SJCRH30 (cell line): ENCODE measurements at places on chromosomes 7 and 10. TPM values are rescaled to one million over a fixed set of nuclear protein-coding genes. Genes with fewer than 3 reads are reported as not detected.

Gene CFAP70
- 0.12 TPM in 1 of 2 replicates, not detected in the other for total RNA-seq

DNA sequence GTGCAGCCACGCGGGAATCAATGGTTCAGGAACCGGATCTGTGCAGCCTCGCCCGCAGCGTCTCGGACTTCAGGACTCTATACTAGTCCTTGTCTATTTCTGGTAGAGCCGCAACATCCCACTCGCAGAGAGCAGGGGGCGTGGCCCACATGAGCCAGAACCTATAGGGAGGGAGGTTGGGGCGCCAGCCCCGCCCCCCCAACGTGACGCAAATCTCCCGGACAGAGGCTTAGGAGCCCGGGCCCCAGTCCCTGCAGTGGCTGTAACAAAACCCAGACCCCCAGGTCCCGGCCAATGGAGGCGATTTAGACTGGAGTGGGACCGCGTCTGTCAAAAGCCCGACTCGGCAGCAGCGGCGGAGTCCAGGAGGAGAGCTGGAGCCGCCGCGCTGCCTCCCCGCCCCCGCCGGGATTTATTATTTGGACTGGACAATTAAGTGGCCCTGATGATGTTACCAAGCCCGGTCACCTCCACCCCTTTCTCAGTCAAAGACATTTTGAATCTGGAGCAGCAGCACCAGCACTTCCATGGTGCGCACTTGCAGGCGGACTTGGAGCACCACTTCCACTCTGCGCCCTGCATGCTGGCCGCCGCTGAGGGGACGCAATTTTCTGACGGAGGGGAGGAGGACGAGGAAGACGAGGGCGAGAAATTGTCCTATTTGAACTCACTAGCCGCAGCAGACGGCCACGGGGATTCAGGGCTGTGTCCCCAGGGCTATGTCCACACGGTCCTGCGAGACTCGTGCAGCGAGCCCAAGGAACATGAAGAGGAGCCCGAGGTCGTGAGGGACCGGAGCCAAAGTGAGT lies at the start of gene NKX2-3:
Gene NKX2-3 (plus strand): TSS at position 256 of the 809 bp plus-strand sequence. CDS start 190 bp downstream, at position 446.
- H3K27ac ChIP-seq: no peak within 1 kb of the TSS
- H3K4me1 ChIP-seq: no peaks in the 10 kb centered on the region
- H3K27me3 ChIP-seq: no peaks in the 10 kb centered on the region
- no peaks in the 10 kb centered on the region for H3K36me3 ChIP-seq
- H3K4me3 ChIP-seq: peak within 1 kb of the TSS; percentile 25
- peak; percentile 54 for DNase-seq

Gene CYP2C18
- not detected in 2 replicates for total RNA-seq

Gene OR6B1
- not detected in 2 replicates for total RNA-seq
